ENCODE measurements at places on chromosomes 3 and 15. TPM values are rescaled to one million over a fixed set of nuclear protein-coding genes. Genes with fewer than 3 reads are reported as not detected.

The NOX5 gene
- not detected for total RNA-seq

The SEMA5B gene
- not detected for total RNA-seq

The AADACL2 gene
- not detected for total RNA-seq

The TMC3 gene
- not detected for total RNA-seq

The SLC33A1 gene
- 28.0 TPM for total RNA-seq

The KLHL40 gene
- total RNA-seq = not detected

The TM2D3 gene
- total RNA-seq = 31.5 TPM

The REC114 gene
- total RNA-seq = not detected

The TNFSF10 gene
- total RNA-seq = not detected

The PLAAT1 gene
- not detected for total RNA-seq

The MCTP2 gene
- 4.8 TPM for total RNA-seq

The ALG3 gene
- 59.8 TPM for total RNA-seq

The SLC28A2 gene
- total RNA-seq = not detected

The ZNF80 gene
- not detected for total RNA-seq

The AQP9 gene
- not detected for total RNA-seq

The PHLDB2 gene
- 54.3 TPM for total RNA-seq

The C3orf80 gene
- total RNA-seq = 0.20 TPM

The GABRR3 gene
- total RNA-seq = not detected

The FILIP1L gene
- 49.7 TPM for total RNA-seq

The DZIP1L gene
- 9.7 TPM for total RNA-seq

The GRAMD1C gene
- 6.5 TPM for total RNA-seq

The KBTBD8 gene
- 1.8 TPM for total RNA-seq

The GPR62 gene
- not detected for total RNA-seq

The TNNC1 gene
- total RNA-seq = 0.56 TPM

The HRG gene
- not detected for total RNA-seq

The SEMA3B gene
- total RNA-seq = 14.5 TPM

The ISLR gene
- 2.3 TPM for total RNA-seq

The ZCWPW2 gene
- total RNA-seq = 0.64 TPM

The IL5RA gene
- not detected for total RNA-seq

The SUSD5 gene
- total RNA-seq = 0.43 TPM

The FAM219B gene
- 40.6 TPM for total RNA-seq

The PLA2G4D gene
- not detected for total RNA-seq

The TMCO5A gene
- total RNA-seq = not detected

The PLA1A gene
- not detected for total RNA-seq

The GOLGA8T gene
- not detected for total RNA-seq

The RAD18 gene
- total RNA-seq = 31.3 TPM

The CACNA1D gene
- total RNA-seq = not detected

The ELL3 gene
- total RNA-seq = 0.99 TPM

The CD86 gene
- total RNA-seq = not detected

The ALDH1A3 gene
- 2.0 TPM for total RNA-seq

The RAB6B gene
- 1.6 TPM for total RNA-seq

The BSN gene
- total RNA-seq = 0.07 TPM

The ZPLD1 gene
- total RNA-seq = not detected

The TM6SF1 gene
- not detected for total RNA-seq

The IQGAP1 gene
- total RNA-seq = 175 TPM

The LRRC2 gene
- total RNA-seq = 0.19 TPM

The LRRK1 gene
- 13.5 TPM for total RNA-seq

The P2RY1 gene
- not detected for total RNA-seq

The C3orf49 gene
- total RNA-seq = not detected

The NRROS gene
- not detected for total RNA-seq
